Stimulated activated CD4-positive, alpha-beta T cell treated with anti-CD3 and anti-CD28 coated beads, Interleukin-2, amount 100 ng/mL, for 4 hours (primary cell): ENCODE measurements at places on chromosomes 2 and 18.

- DNase-seq: no peak
These were observed 147.0 kb downstream of the HDAC4 start for GRCh38 chr2:239253701-239254436.

- DNase-seq: no peak
These were observed 40.7 kb upstream of the COBLL1 start for GRCh38 chr2:164882276-164882675.

DNA sequence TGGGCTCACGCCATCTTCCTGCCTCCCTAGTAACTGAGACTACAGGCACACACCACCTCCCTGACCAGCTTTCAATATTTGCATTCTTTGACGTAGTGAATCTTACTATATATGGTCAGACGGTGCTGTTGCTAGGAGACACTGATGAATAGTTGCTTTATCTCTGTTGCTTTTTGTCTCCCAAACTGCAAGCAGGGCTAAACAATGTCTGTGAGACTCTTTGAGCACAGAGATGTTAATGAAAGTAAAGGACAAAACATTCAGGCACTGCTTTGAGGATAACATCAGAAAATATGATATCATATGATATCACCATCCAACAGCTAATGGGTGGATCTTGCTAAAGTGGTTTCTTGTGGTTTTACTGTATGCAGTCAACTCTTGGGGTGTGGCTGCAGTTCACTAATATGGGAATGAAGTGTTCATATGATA, 43.0 kb downstream of the EMILIN2 start:
- no peak for DNase-seq

DNA sequence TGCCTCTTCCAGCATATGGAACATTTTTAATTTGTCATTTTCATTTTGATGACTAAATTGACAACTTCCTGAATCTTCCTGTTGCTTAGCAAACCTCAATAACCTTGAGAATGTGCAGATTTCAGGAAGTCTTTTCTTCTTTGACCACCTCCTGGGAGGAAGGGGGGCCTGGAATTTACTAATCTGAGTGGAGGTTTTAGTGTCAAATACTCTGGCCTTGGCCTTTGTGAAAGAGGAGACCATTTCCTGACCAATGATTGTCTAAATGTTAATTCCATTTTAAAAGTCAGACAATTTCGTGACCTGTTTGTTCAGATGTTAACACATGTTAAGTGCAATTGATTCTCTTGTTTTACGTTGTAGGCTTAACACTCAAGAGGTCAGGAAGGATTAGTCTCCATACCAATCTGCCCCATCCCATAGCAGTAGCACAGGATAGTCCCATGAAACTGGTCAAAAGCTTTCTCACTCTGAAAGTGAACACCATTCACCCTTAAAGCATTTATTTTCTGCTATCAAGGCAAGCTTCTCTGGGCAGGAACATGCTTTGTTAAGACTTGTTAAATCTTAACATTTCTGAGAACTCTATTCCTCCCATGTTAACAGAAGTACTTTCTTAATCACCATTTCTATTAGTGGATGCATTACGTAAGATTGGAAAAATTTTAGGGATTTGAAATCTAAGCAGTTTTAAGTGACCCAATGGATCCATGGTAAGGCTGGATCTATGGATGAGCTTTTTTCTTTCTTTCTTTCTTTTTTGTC, 219.6 kb downstream of the RND3 start:
- DNase-seq: no peak

DNA sequence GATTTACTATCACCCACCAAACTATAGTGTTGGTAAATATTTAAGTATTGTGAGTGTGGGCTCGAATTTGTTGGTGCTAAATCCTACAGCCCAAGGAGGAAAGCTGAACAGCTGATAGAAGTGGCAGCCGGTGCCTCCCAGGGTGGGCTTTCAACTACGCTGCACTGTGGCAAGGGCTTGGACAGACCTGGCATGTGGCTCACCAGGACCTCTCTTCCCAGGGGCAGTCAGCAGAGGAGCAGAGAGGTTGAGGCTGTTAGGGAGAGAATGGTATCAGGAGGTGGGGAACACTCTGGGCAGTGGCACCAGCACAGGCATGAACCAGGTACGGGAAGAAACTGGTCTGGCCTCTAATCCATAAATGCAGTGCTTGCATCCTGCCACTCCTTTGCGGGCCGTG, 44.6 kb downstream of the TFCP2L1 start:
- DNase-seq: no peak

GRCh38 chr18:10190564-10190963, 263.9 kb upstream of the APCDD1 start:
- no peak for DNase-seq

- DNase-seq: no peak
These were observed 51.4 kb downstream of the SLC38A11 start for GRCh38 chr2:164903951-164904350.

GRCh38 chr2:66364495-66365333, 70.2 kb upstream of the MEIS1 start:
- no peak for DNase-seq

- no peak for DNase-seq
These were observed 243.1 kb upstream of the SMAD7 start for GRCh38 chr18:49193897-49194296.

GRCh38 chr2:11444737-11445136, 21.2 kb downstream of the E2F6 start:
- no peak for DNase-seq

DNA sequence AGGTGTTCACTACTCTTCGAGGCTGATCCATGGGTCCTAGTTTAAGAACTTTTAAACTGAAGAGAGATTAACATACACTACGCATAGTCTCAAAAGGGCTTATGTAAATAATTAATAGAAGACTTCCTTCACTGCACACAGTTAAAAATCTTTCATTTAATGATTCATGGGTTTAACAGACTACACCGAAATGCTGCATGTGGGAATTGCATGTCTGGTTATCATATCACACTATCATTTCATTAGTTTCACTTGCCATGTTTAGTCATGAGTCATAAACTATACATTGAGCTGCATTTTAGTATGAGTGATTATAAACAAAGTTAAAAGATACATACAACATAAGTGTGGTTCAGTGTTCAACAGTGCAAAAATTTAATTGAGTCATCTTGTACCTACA, 31.2 kb downstream of the GLS start:
- no peak for DNase-seq

- no peak for DNase-seq
These were observed 627 bp downstream of the RNF25 start for GRCh38 chr2:218671097-218671653.

DNA sequence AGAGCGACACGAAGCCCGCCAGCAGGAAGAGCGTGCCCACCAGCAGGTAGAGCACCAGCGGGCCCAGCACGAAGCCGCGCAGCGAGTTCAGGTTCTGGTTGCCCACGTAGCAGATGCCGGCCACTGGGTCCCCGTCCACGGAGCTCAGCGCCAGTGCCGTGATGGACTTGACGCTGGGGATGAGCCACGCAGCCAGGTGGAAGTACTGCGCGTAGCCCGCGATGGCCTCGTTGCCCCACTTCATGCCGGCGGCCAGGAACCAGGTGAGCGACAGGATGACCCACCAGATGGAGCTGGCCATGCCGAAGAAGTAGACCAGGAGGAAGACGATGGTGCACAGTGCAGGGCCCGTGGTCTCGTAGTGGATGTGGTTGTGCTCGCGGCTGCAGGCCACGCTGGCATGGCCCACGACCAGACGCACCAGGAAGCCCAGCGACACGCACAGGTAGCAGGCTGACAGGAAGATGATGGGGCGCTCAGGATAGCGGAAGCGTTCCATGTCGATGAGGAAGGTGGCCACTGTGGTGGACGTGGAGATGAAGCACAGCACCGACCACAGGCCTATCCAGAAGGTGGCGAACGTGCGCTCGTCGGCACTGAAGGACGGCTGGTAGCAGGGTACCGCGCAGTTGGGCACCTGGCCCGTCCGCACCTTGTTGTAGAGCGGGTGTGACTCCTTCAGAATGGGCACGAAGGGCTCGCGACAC, 2.1 kb downstream of the FZD5 start:
- no peak for DNase-seq

DNA sequence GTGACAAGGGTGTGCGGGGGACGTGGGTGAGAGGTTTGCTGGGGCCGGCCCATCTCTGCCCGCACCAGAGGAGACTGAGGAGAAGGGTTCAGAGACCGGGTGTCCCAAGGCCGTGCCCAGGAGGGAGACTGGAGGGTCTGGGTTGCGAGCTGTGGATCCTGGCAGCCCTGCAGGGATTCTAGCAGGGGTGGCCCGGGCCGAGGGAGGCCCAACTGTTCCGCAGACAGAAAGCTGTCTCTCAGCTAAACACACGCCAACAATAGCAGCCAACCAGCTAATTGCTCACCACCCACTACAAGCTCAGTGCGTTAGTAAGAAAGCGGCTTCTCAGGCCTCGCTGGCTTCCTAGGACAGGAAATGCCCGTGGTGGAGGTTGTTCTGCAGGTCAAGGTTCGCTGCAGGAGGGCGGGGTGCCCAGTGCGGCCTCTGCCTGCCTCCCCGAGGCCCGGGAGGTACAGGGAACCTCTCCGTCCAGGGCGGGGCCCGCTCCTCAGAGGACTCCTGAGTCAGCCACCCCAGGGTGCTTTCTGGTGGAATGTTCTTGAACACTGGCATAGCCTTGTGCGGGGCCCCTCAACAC, 282.0 kb upstream of the PXDN start:
- DNase-seq: no peak

GRCh38 chr2:98102878-98103277, 15.9 kb downstream of the VWA3B start:
- DNase-seq: no peak

GRCh38 chr2:39660612-39661236, 5.0 kb upstream of the TMEM178A start:
- no peak for DNase-seq

DNA sequence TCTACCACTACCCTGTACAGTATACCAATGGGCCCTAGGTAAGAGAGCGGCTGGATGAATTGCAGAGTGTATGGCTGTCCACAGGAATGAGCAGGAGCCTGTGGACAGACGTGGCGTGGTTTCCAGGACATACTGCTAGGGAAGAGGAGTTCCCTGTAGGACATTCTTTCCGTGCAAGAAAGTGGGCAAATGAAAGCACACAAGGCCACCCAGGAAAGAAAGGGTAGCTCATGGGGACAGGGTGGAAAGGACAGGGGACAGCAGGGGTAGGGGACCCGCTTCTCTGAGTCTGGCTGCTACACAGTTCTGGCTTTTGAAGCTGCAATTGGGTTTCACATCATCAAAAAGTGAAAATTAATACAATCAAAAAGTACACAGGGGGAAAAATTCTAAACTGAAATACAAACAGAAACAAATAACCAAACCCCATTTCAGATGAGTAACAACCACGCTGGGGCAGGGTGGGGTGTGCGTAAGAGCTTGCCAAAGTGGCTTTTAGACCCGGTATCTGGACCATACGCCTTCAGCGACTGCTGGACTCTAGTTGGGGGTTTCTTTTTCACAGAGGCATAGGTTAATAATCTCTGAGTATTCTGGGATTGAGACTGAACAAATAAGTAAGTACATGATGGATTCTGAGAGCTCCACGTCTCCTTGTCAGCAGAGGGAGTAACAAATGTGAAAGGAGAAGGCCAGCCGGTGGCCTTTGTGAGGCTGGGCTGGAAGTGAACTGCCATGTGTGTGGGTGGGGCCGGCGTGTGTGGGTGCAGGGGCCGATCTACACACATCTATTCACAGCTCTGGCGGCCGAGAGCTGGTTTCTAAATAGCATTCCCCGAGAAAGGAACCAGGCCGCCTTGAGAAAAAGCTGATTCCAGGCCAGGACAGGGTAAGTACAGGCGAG, 84.0 kb downstream of the HDAC4 start:
- no peak for DNase-seq

DNA sequence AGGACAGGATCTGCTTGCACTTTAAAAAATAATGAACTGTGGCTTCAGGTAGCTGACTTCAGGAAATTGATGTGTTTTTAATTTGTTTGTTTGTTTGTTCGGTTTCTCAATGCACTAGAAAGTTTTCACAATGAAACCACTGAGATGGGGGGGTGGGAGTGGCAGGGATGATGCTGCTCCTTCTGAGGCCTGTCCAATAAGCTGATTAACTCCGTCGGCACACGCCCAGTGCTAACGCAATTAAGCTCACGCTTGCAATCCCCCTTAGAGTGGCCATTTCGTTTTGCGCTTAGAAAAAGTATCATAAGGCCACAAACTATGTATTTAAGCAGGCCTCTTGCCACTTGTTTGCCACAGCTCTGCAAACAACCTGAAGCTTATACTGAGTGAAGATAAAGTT, 12.5 kb upstream of the GPR39 start:
- DNase-seq: no peak

DNA sequence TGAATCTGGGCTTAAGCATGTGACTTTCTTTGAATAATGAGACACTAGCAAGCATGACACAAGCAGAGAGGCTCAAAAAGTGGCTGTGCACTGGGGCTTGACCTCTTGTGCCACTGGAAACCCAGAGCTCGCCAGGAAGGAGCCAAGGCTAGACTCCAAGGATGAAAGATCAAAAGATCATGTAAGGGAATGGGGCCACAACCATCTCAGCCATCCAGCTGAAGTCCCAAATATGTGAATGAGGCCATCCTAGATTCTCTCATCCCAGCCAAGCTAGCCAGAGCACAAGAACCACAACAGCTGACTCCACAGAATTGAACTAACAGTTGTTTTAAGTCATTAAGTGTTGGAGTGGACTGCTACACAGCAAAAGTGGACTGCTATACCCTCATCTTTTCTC, 288.1 kb downstream of the CCDC178 start:
- DNase-seq: no peak

DNA sequence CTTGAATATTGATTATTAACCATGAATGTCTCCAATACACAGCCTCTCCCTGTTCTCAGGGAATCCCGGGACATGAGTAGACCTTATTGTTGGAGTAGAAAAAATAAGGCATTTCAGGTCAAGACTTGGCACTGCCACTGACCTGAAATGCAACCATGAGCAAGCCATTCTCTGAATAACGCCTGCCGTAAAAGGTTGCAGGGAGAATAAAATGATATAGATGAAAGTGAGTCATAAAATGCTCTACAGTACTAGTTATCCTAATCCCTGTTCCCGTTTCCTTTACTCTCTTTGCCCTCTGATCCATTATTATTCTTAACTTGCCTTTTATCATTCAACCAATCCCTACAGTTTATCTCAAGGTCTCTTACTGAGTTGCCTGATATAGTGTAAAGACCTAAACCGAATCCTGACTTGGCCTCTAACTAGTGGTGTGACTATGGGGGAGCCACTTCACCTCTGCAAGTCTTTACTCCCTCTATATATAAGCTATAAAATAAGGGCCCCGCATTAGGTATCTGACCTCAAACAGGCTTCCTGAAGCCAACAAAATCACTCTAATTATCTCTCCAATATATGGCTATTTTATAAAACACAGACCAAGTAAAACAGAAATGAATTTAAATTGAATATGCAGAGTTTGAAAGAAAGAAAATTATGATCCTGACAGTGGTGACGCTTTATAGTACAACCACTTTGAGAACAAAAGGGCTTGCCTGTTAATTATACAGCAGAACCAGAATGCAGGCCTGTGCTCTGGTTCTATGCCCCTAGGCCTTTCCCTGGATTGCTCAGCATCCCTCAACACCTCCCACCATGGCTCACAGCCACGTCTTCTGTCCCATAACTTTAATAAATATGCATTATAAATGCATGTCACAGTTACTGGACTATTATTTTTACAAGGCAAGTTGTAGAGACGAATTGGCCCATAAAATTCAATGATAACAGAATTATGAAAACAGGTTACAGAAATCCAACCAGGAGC, 183.1 kb downstream of the STK39 start:
- no peak for DNase-seq

GRCh38 chr2:17628349-17629261, 88.1 kb downstream of the VSNL1 start:
- no peak for DNase-seq
